Natural killer cell treated with Interleukin-12 subunit alpha and Interleukin-12 subunit beta and Interleukin-15 and Interleukin-18, amount 100 ng/mL, for 72 hours (primary cell): ENCODE measurements at places on chromosomes 5 and 9. TPM values are rescaled to one million over a fixed set of nuclear protein-coding genes. Genes with fewer than 3 reads are reported as not detected.

GRCh38 chr9:128182893-128183588 is 8.3 kb downstream of the CIZ1 start:
- no peak for DNase-seq

GRCh38 chr9:69028754-69029153 is 6.8 kb upstream of the FXN start:
- DNase-seq: no peak

GRCh38 chr5:88727705-88728313 is 155.2 kb downstream of the MEF2C start:
- no peak for DNase-seq

The CNOT6 gene
- 32.8 TPM for total RNA-seq

DNA sequence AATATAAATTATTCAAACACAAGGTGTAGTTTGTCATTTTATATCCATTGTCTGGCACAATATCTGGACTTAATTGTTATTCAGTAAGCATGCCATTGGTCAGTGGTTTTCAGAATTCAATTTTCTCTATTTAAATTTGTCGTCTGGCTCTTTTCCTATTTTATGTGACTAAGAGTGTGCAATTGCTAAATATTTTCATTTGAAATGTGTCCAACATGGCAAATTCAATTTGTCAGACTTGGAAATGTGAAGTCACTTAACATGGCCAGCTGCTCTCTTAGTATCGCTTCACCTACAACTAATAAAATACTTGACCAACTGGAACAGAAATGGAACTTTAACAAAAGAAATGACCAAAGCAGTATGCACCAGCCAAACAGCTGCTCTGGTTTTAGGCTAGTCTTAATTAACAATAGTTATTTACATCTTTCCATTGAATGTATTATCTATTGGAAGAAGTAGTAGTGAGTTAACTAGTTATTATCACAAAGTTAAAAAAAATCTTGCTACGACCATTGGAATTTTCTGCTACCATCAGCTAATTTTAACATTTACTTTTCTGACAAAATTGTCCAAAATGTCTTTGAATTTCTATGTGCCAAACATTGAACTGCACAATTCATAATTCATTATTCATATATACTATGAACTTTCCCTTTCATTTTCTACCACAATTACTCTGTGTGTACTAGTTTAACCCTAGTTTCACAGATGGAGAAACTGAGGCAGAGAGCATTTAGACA is 720.7 kb upstream of the FAM174A start:
- DNase-seq: no peak

- DNase-seq: no peak
Observed at GRCh38 chr9:19799784-19800183, 10.9 kb upstream of the SLC24A2 start.

DNA sequence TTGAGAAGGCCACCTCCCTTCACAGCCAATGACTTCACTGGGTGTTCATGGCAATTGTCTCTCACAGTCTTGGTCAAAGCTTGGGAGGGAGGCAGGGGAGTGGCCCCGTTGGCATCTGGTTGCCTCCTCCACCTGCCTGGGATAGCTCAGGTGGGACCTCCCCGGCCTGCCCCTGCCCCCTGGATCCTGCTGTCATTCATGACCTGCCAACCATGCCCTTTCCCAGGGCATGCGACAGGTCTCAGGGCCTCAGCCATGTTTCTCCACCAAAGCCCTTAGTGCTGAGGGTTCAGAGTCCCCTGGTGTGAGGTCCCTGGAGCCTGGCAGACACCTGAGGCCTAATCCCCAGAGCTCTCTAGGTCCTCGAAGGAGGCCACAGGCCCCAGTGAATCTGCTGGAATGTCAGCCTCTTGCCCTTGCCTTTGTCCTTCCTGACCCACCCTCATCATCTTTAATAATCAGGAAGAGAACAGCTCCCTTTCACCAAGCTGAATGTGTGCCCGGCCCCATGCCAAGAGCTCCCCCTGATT is 5.6 kb downstream of the DAB2IP start:
- no peak for DNase-seq

The AGXT2 gene
- not detected for total RNA-seq

The MAP1B gene
- total RNA-seq: 0.14 TPM

DNA sequence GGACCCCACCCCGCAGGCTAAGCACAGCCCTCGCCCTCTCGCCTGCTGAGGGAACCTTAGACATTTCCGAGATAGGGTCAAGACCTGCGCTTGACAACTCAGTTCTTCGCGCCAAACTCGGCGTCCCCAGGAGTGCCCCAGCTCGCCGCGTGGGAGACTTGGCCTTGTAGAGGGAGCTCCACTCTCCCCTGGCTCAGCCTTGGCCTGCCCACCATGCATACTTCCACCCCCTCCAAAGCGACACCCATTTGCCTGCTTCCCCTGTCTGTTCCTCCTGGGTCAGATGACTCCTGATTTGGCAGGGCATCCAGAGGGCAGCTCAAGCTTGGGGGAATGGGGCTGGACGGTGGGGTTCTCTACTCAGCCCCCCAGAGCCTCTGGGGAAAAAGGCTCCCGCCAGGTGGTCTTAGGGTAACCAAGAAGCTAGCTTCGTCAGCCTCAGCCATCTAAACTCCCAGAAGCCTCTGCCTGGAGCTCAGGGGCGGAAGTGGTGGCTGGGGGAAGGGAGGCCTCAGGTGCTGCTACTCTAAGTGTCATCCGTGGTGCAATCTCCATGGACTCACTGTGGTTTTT is 560 bp downstream of the DOCK2 start:
- peak; percentile 88 for DNase-seq

The BTNL3 gene
- not detected for total RNA-seq

The ADRA1B gene
- not detected for total RNA-seq

DNA sequence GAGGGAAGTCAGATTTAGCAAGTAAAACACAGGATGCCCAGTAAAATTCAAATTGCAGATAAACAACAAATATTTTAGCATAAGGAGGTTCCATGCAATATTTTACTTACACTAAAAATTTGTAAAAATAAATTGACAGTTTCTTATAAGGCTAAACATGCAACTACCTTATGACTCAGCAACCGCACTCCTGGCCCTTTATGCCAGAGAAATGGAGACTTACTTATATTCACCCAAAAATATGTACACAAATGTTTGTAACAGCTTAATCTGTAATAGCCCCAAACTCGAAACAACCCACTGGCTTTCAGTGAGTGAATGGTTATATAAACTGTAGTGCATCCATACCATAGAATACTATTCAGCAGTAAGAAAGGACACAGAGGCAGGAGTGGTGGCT is 28.6 kb upstream of the TRIM14 start:
- DNase-seq: no peak

- no peak for DNase-seq
Observed at GRCh38 chr5:55278778-55279177, 28.7 kb downstream of the DHX29 start.

The FRRS1L gene
- total RNA-seq: not detected

GRCh38 chr5:32852535-32852934 is 141.4 kb downstream of the NPR3 start:
- DNase-seq: no peak

DNA sequence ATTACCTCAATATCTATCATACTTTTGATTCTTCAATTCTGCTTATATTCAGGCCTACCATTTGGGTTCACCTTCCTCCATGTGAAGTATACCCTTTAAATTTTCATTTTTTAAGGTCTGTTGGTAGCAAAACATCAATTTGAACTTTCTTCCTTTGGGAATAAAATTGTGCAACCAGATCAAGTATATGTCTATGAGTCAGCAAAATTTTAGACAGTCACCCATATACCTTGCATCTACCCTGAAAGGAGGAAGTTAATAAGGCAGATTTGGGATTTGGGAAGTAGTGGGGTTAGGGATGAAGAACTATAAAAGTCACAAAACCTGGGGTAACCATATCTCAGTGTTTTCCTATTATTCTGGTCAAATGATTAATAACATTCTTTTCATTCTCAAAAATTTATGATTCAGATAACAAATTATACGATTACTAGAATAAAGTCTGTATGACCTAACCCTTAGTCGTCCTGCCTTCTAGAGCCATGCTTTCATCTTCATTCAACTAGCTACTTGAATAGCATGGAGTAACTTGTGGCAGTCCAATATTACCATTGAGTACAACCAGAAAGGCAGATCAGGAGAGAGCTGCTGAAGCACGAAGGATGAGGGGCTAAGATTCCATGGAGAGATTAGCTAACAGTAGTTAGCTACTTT is 2.8 kb upstream of the IL33 start:
- DNase-seq: no peak

The ANXA2R gene
- total RNA-seq: 6.9 TPM

- no peak for DNase-seq
Observed at GRCh38 chr5:136364307-136364706, 1.0 kb downstream of the TRPC7 start.

DNA sequence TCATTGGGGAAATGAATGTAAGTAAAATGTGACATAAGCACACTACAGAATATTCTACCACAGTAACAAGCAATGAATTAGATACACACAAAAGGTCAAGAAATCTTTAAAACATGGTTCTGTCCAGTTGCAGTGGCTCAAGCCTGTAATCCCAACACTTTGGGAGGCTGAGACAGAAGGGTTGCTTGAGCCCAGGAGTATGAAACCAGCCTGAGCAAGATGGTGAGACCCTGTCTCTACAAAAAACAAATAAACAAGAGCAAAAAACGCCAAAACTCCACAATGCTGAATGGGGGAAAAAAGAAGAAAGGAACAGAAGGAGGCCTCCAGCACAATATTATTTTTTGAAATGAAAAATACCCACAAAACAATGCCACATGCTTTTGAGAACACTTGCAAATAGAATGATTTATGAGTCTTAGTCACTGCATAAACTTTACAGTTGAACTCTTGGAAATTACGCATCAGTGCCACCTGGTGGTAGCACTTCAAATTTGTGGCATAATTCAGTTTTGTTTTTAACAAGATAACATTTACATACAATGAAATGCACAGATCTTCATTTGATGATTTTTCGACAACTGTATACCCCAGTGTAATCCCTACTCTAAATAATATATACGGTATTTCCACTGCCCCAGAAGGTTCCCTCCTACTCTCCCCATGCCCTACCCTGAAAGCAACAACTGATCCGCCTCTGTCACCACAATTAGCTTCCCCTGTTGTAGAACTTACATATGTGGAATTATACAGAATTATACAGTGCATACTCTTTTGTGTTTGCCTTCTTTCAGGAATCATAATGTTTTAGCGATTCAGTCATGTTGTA is 14.4 kb upstream of the SPINK4 start:
- DNase-seq: peak; percentile 75

GRCh38 chr5:157516006-157516405 is 56.0 kb downstream of the NIPAL4 start:
- no peak for DNase-seq

GRCh38 chr9:137294091-137294680 is 7.9 kb downstream of the NRARP start:
- no peak for DNase-seq

- no peak for DNase-seq
Observed at GRCh38 chr5:14218897-14219573, 75.9 kb downstream of the TRIO start.

The TAF7 gene
- total RNA-seq: 52.5 TPM

The RLN1 gene
- not detected for total RNA-seq
